ENCODE measurements at places on chromosomes 6 and 20.

- no peak for DNase-seq
Observed at GRCh38 chr6:5466281-5467136, 205.2 kb downstream of the FARS2 start.

GRCh38 chr6:37039958-37040357 is 34.5 kb downstream of the FGD2 start:
- DNase-seq = no peak

GRCh38 chr6:112923940-112924587 is 576.9 kb downstream of the RFPL4B start:
- DNase-seq = no peak

DNA sequence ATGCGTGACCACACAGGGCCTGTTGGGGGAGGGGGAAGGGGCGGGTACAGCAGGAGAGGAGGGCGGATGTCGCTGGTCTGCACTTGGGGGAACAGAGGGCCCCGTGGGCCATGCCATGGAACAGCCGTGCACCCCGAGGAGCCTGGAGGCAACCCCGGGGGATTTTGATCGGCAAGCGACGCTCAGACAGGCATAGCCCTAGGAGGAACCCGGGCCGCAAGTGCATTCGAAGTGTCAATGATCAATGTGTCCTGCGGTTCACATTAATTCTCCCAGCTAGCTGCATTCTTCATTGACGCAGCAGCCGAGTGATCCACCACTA is 772.8 kb upstream of the DEFB115 start:
- DNase-seq = no peak

DNA sequence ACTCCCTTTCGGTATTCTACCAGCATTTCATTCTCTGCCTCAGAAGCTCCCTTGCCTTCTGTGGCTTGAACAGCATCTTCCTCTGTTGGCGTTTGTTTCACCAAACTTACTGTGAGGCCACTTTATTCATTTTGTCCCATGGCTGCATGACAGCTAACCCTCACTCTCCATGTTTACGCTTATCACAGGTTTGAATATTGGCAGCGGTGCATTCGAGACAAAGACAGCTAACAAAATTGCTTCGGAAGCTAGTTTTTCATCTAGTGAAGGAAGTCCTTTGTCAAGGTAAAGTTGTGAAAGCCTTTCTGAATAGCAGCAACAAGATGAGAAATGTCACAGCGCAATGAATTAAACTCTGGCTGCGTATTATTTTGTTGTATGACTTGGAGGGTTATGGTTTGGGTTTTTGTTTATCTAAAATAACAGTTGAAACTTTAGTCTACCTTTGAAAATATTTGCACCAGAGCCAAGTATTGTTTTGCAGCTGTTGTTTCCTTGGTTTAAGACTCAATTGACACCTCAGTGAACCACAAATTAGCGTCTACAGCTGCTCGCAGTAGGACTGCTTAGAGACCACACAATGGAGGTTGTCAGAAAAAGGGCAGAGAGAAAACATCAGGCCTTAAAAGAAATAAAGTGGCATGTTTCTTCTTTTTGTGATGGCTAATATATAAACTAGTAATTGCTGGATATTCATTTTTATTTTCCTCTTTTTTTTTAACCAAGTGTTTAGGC is 70.4 kb upstream of the XRN2 start:
- DNase-seq = peak; percentile 48

- DNase-seq = no peak
Observed at GRCh38 chr20:14331646-14332045, 5.8 kb downstream of the FLRT3 start.
